Forelimb muscle (tissue), 1 donor: ENCODE measurements at places on chromosomes 12 and 14. TPM values are rescaled to one million over a fixed set of nuclear protein-coding genes. Genes with fewer than 3 reads are reported as not detected.

DNA sequence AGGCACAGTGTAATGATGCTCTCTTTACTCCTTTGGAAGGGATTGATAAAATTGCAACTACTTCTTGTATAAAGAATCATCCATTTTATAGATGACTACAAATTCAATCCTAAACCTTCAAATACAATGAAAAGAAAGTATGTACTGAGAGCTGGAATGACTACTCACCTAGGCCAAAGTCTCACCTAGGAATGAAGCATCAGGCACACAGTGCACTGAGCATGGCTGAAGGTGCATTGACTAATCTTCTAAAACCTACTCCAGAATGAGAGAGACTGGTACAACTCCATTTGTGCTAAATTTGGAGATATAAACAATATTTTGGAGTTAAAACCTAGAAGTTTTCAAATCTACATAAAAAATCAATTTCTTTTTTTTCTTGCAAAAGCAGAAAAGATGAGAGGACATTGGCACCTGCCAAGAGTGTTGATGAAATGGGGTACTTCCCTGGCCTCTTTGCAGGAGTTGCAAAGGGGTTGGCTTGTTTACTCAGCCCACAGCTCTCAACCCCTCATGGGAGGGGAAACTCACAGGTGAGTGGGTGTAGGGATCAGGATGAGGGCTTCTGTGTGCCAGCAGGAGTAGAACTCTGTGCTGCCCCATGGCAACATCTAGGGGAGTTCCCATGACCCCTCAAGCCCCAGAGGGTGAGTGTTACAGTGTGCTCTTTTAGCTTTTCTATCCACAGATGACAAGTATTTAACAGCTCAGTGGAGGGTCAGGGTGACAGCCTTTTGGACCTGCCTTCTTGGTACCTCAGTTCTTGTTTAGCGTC is 31.3 kb downstream of the CLECL1 start:
- no peak for DNase-seq

NDRG2 gene
- 183 TPM for polyA plus RNA-seq

DNA sequence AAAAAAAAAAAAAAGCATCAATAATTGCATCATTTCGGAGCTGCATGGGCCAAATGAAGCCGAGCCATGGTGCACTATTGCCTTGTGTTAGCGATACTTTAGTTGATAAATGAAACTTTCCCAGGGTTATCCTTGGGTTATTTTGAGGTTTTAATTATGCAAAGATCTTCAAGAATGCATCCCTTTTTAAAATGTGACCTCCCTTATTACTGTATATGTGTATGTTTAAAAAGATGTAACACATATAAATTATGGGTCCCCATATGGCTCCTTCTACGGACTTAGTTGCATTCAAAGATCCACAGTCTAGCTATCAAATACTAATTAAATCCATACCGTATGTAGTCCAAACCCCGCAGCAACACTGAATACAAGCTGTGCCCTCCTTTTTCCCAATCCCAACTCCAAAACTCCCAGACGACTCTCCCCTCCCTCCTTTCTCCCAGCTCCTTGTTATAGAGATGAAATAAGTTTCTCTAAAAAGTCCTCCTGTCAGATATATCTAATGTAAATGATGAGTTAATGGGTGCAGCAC is 129.3 kb upstream of the MAP1LC3B2 start:
- no peak for DNase-seq

DNA sequence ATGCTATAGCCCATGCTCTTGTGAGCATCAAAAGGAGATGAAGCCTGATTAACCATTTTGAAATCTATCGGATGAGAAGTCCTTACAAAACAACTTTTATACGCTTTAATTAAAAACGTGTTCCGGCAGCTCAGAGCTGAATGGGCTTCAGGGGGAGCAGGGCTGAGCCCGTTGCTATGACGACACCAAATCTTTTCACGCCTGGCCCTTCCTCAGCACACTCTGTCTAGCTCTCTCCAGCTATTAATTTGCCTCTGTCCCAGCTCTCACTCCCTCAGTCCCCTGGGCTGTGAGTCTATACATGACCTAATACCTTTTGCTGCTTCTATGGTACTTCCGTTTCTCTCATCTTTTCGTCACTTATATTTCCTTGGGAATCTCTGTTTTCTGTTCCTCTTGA is 15.8 kb downstream of the FOXA1 start:
- no peak for DNase-seq

DNA sequence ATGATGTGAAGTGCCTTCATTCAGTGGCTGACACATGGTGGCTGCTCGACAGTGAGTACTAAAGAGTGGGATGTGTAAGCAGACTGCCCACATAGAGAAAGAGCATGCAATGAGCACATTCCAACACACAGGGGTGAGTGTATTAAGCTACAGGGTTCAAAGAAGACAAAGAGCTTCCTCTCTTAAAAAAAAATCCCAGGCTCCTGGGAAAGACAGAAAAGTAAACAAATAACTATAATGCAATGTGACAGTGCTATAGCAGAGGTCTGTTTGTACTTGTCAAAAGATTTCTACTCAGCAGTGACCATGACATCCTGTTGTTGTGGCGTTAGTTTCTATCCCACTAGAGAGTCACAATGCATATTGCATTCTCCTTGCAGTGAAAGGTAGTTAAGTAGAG is 12.4 kb upstream of the PCNX1 start:
- DNase-seq: no peak

SMIM41 gene
- 0.18 TPM for polyA plus RNA-seq

GRCh38 chr12:107622001-107622400 is 63.6 kb upstream of the PWP1 start:
- no peak for DNase-seq

CSRP2 gene
- 28.7 TPM for polyA plus RNA-seq

DNA sequence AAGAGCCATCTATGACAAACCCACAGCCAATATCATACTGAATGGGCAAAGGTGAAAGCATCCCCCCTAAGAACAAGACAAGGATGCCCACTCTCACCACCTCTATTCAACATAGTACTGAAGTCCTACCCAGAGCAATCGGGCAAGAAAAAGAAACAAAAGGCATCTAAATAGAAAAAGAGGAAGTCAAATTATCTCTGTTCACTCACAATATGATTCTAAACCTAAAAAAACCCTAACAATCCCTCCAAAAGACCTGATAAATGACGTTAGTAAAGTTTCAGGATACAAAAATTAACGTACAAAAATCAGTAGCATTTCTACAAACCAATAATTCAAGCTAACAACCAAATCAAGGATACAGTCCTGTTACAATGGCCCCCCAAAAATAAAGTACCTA is 26.9 kb downstream of the MDM1 start:
- no peak for DNase-seq

KSR2 gene
- polyA plus RNA-seq: not detected

TAS2R9 gene
- not detected for polyA plus RNA-seq

ESRRB gene
- 3.9 TPM for polyA plus RNA-seq

GRCh38 chr14:78254911-78255461 is 84.8 kb downstream of the NRXN3 start:
- no peak for DNase-seq

DNA sequence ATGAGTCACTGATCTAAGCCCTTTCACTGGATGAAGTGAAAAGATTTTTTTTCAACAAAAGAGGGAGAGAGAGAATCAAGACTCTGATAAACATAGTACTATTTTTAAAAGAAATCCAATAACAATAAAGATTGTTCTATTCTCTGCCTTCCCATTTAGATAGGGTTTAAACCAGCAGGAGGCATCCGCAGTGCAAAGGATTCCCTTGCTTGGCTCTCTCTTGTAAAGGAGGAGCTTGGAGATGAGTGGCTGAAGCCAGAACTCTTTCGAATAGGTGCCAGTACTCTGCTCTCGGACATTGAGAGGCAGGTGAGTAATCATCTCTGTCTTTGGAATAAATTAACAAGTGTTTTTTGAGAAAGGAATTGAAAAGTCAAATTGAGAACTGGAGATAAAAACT is 124.9 kb downstream of the DERA start:
- no peak for DNase-seq

SLC2A14 gene
- 0.47 TPM for polyA plus RNA-seq

ESPL1 gene
- polyA plus RNA-seq: 4.3 TPM

DNA sequence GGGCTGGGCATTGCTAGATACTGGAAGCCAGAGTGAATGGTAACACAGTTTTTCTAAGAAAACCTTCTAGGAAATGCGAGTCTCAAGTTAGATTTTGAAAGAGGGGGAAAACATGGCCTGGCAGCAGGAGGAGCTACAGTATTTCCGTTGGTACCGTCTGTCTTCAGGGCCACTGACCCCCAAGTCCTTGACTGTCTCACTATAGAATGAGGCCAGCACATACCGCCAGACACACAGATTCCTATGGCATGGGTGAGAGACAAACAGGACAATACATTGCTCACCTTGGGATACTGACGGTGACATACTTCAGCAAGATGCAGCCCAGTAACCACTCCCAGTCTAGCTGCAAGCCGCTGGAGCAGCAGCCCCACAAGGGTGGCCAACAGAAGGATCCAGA is 21.7 kb downstream of the SLC11A2 start:
- DNase-seq: no peak

HCAR2 gene
- 0.09 TPM for polyA plus RNA-seq

DNA sequence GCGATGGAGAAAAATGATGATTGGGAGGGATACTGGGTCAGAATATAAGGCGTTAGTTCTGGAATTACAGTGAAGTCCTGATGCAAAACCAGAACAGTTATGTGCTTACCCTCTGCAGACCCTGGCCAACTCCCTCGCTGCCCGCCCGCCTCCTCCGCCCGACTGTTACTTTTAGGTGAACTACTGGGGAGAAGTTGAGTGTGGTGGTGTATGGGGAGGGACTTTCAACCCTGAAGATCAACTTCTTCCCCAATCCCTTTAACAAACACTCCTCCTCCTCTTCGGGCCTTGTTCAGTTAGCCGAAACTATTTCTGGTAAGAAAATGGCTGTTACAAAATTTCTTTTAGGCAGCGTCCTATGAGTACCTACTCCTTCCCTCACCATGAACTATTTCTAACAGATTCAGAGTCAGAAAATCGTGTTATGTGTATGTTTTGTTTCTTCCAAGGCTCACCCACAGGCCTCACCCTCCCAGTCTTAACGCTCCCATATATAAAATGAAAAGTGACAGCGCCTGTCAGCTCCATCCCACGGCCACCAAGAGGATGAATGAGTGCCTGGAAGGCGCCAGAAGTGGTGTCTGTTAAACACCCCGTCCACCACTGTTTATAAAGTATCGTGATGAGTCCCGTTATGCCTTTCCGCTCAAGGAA is 1.3 kb downstream of the FBXO33 start:
- DNase-seq: no peak

- DNase-seq: no peak
These were observed 305.6 kb downstream of the RAD51B start for GRCh38 chr14:68124979-68125731.

DNA sequence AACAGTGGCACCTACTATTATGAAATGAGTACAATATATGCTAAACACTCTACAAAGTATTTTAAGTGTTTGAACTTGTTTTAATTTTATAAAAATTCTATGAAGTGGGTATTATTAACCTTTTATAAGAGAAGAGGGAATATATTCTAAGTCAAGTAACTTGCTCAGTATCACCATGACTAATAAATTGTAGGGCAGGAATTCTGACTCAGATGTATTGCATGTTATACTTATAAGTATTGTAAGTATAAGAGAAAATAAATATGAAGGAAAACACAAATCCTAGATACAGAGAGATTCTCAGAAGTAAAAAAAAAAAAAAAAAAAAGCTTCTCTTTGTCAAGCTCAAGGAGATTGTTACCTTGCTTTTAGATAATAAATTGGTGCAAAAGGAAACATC is 893.2 kb downstream of the SLC16A7 start:
- DNase-seq: no peak

YAF2 gene
- 29.6 TPM for polyA plus RNA-seq

PARPBP gene
- 5.4 TPM for polyA plus RNA-seq

DNA sequence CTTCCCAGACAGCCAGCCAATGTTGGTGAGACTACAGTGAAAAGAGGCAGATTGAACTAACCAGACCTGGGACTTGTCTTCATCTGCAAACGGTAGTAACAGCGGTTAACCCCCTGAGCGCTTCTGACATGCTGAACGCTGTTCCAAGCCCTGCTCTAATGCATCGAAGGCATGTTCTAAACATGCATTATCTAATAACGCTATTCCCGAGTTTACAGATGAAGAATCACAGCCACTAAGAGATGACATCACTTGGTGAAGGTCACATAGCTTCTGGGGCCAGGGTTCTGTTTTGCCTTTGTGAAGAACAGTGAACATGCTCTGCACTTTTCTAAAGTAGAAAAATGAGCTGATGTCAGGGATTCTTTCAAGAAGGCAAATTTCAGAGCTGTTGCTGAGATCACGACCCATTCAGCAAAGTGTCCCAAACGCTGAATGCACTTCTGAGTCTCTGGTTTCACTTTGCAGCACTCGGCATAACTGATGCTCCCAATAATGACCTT is 56.0 kb downstream of the FOS start:
- no peak for DNase-seq

CCDC197 gene
- 0.13 TPM for polyA plus RNA-seq

DNA sequence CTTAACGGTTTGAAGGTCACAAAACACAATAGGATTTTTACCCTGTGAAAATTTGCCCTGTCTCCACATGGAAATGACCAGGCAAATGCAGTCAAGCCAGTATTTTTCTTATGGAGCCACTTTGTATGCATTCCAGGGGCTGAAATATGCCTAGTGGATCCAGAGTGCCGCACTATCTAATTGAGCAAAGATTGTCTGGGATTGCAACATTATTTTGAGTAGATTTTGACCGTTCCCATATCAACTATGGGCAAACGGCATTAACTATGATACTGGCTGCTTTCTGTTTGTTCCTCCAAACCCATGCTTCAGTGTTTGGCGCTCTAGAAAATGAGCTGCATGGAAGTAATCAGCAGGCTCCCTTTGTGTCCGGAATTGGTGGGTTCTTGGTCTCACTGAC is 223.0 kb downstream of the BTG1 start:
- DNase-seq: no peak

GPR132 gene
- 1.1 TPM for polyA plus RNA-seq

- DNase-seq: no peak
These were observed 22.5 kb upstream of the YAF2 start for GRCh38 chr12:42260518-42260917.

TMEM132C gene
- 1.7 TPM for polyA plus RNA-seq

ARMH4 gene
- polyA plus RNA-seq: 6.8 TPM

DNA sequence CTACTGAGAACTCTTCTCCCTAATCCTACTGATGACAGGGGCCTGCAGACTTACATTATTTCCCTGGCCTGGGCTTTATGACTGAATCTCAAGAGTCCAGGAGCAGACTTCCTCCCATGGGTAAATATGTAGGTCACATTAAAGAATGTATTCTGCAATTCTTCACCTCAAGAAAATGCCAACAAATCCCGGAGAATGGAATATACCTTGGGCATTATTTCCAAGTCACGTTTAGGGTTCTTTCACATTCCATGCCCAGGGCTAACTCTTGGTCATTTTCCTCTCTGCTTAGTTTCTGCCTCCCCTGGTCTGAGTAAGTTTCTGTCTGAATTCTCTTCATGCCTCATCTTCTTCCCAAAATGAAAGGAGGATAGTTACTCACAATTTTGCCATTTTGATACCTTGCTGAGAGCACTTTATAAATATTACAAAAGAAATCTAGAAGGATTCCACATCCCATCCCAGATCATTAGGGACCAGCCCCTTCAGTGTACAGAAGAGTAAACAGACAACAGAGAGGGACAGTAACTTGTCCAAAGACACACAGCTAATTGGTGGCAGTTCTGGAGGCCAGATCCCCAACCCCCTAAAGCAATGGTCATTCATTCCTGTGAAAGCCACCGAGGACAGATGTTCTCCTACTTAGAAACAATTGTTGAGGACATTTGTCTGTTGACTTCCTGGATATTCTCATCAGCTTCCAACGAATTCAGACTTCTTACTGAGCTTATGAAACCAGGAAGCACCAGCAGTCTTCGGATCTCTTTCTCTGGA is 605 bp downstream of the PAH start:
- DNase-seq: no peak

CCDC38 gene
- 0.62 TPM for polyA plus RNA-seq

GRCh38 chr12:75606151-75606550 is 94.7 kb upstream of the KRR1 start:
- no peak for DNase-seq

GRCh38 chr14:28407031-28407825 is 359.4 kb upstream of the FOXG1 start:
- no peak for DNase-seq
